Panc1 (cell line): ENCODE measurements at places on chromosomes 16 and 17. TPM values are rescaled to one million over a fixed set of nuclear protein-coding genes. Genes with fewer than 3 reads are reported as not detected.

DNA sequence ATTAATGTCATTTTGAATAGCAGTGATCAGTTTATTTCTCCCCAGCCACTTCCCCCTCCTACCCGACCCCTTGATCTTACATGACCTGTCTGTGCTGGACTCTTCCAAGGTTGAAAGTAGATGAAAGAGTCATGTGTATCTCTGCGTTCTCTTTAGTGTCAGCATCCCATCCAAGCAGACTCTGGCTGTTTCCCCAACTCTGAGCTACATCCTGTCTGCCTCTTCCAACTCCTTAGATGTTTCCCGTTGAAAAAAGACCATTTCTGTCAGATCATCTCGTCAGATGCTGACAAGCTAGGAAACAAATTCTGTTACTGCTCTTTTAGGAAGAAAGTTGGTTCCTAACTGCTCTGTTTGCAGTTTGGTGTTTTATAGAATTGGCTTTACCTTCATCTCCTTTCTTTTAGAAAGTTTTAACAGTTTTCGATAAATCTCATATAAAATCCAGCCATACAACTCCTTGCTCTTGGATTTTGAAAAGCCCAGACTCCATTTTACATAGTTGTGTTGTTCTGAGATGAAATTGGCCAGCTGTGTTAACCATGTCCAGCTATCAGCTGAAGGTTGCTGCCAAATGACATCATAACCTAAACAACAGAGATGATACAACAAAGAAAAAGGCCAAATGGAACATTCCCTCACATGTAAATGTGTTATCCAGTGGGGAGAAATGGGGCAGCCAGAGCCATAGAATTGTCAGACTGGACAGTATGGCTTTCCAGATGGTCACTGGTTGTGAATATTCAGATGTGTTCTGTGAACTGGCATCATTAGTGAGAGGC, 43.5 kb downstream of the CYB561 start:
- H3K4me3 ChIP-seq, result no peak overlapping the region
- no peaks in the 10 kb centered on the region for H3K36me3 ChIP-seq
- no peaks in the 10 kb centered on the region for H3K27me3 ChIP-seq
- no peak overlapping the region for H3K27ac ChIP-seq
- no peaks in the 10 kb centered on the region for H3K4me1 ChIP-seq
- DNase-seq, result no peak

DNA sequence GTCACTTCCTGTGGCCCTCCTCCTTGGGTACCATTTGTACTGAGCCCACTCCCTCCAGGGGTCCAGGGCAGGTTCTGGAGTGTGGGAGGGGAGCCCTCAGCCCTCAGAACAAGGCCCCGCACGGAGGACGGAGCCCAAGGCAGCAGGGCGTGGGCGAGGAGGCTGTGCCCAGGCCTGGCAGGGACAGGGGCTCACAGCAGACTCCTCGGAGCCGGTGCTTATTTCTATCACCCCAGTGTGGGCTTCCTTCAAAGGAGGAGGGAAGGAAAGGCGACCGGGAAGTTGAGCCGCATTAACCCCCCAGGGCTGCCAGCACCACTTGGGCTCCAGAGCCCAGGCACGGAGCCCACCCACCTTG, 54.0 kb downstream of the ABR start:
- H3K36me3 ChIP-seq, result no peaks in the 10 kb centered on the region
- no peaks in the 10 kb centered on the region for H3K27me3 ChIP-seq
- DNase-seq, result no peak
- H3K4me1 ChIP-seq, result peaks cover 14% of the 10 kb centered on the region

DNA sequence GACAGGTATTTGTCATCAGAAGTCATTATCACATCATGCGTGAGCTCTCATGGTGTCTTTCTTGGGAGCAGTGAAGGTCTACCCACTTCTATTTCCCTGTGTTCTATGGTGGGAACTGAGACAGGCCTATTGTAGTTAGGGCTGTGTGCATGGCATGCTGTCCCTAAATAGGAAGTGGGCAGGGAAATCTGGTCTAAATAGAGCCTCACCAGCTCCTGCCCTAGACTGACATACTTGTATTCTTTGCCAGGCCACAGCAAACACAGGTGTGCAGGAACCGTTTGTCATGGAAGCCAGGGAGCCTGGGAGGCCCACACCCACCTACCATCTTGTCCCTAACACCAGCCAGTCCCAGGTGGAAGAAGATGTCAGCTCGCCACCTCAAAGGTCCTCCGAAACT, 10.1 kb downstream of the SLC7A6 start:
- no peak overlapping the region for H3K27ac ChIP-seq
- no peak overlapping the region for H3K4me3 ChIP-seq
- no peaks in the 10 kb centered on the region for H3K36me3 ChIP-seq
- no peaks in the 10 kb centered on the region for H3K27me3 ChIP-seq

DNA sequence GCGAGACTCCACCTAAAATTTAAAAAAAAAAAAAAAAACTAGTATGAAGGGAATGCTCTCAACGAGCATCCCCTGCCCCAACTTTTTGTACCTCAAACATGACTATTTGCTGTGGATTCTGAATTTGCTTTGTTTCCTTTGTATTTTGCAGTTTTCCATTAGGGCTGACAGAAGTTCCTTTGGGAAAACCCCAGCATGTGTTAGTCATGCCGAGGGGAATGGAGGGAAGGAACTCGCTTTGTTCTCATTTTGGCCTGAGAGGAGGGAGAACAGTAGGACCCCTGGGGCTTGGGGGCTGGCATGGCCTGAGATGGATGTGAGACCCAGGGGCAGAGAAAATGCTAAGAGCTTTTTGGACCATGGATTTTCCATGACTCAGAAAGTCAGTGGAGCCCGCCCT, 20.5 kb downstream of the KRT9 start:
- peaks cover 33% of the 10 kb centered on the region for H3K4me1 ChIP-seq
- no peak for DNase-seq
- H3K27me3 ChIP-seq, result no peaks in the 10 kb centered on the region
- H3K27ac ChIP-seq, result peak overlapping the region; percentile 49; the same call in 1 of the 2 replicates

DNA sequence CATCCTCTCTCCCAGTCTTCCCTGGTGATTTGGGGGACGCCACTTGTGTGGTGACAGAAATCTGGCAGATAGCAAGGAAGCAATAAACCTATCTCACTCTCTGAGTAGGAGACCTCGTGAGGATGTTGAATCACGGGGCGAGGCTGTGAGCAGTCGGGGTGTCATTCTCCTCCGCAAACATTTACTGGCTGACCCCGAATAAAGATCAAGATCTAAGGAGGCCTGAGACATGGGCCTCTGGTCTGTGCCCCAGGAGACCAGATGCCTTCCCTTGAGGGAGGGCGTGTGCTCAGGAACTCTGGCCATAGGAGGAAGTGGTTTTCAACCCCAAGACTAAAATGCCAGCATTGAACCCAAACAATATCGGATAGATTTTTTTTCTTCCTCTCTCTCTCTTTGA, 53.1 kb downstream of the FOXL1 start:
- no peaks in the 10 kb centered on the region for H3K4me1 ChIP-seq
- no peaks in the 10 kb centered on the region for H3K36me3 ChIP-seq
- no peak for DNase-seq

DNA sequence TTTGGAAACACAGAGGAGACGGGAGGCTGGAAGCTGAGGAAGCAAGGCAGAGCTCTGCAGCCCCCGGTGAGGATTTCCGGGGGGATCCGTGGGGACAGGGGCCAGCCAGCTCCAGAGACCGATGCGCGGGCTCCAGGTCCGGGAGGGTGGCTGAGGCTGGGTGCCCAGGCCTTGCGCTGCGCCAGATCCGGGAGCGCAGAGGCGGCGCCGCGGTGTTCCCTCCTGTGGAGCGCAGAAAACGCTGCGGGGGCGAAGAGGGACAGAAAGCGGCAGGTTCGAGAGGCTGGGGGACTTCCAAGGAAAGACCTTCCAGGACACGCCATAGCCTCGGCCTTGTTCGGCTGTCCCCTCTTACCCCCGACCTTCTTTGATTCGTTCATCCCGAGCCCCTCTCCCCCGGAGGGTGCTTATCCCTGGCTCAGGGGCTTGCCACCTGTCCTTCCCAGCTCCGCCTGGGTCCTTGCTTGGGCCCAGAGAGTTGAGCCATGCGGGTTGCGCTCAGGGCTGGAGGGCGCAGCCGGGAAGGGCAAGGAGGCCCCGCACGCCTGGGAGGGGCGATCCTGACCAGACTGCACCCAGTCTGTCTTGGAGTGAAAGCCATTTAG, 697 bp upstream of the SHISA9 start:
- no peak for DNase-seq
- H3K4me3 ChIP-seq, result no peak overlapping the region
- peaks cover 2% of the 10 kb centered on the region; the same call in 1 of the 2 replicates for H3K4me1 ChIP-seq
- no peaks in the 10 kb centered on the region for H3K36me3 ChIP-seq

DNA sequence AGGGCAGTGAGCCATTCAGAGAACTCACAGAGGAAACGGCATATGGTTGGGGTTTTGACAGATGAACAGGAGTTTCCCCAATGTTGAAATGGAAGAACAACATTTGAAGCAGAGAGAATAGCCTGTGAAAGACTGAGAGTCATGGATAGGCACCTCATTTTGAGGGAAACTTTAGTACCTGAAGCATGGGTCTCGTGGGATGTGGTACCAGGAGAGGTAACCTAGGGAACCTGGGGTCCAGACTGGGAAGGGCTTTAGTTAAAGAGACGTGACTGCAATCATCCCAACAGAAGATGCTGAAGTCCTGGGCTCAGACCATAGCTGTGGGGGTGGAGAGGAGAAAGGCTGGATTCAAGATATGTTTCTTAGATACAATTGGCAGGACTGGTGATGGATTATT, 137.8 kb upstream of the CCL2 start:
- no peak overlapping the region for H3K4me3 ChIP-seq
- H3K36me3 ChIP-seq, result no peaks in the 10 kb centered on the region
- no peak for DNase-seq
- H3K4me1 ChIP-seq, result no peaks in the 10 kb centered on the region

DNA sequence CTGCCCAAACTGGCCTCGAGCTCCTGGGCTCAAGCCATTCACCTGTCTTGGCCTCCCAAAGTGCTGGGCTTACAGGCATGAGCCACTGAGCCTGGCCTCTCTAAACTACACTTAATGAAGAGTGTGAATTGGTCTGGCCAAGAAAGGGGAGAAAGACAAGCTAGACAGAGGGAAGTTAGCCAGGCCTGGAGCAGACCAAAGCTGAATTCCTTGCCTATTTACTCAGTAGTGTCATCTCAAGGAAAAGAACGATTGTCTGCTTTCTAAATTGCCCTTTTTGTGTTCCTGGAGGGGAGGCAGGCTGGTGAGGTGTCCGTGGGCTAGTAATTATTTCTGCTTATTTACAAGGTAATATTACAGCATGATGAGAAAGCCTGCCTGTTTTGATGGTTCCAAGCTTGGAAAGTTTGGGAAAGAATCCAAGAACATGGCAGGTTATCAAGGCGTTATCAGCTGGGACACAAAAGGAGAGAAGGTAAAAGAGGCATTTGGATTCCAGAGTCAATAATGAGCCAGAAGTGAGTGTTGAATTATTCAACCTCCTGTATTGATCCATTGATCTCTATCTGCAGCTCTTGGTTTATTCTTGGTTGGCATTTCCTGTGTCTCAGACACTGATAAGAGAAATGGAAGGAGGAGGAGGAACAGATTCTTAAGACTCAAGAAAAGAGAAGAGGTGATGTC, 6.3 kb upstream of the CBFB start:
- no peak overlapping the region for H3K4me3 ChIP-seq
- H3K27ac ChIP-seq, result no peak overlapping the region
- DNase-seq, result no peak
- H3K27me3 ChIP-seq, result no peaks in the 10 kb centered on the region
- no peaks in the 10 kb centered on the region for H3K36me3 ChIP-seq
- H3K4me1 ChIP-seq, result peaks cover 3% of the 10 kb centered on the region; the same call in 1 of the 2 replicates

DNA sequence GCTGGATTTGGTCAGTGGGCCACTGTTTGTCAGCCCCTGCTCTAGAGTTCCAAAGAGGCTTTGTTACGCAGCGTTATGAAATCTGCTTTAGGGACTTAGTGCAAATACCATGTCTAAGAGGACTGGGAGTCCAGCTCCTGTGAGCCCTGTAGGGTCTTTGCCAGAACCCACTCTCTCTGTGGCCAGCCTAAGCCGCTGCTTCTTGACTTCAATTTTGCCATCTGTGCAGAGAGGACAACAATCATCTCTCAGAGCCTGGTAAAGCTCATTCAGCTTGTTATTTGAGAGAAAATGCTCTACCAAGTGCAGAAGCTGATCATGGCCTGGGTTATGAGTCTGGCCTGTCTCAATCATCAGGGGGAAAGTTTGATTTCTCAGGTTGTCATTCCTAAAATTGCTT, 17.9 kb downstream of the CA10 start:
- no peaks in the 10 kb centered on the region for H3K27me3 ChIP-seq
- H3K36me3 ChIP-seq, result no peaks in the 10 kb centered on the region
- DNase-seq, result no peak
- no peak overlapping the region for H3K4me3 ChIP-seq

GRCh38 chr17:80418589-80418988, 3.6 kb downstream of the ENDOV start:
- H3K27ac ChIP-seq, result no peak overlapping the region
- H3K27me3 ChIP-seq, result no peaks in the 10 kb centered on the region
- DNase-seq, result no peak
- H3K36me3 ChIP-seq, result no peaks in the 10 kb centered on the region; the same call in 1 of the 2 replicates
- H3K4me1 ChIP-seq, result peaks cover 7% of the 10 kb centered on the region; the same call in 1 of the 2 replicates

DNA sequence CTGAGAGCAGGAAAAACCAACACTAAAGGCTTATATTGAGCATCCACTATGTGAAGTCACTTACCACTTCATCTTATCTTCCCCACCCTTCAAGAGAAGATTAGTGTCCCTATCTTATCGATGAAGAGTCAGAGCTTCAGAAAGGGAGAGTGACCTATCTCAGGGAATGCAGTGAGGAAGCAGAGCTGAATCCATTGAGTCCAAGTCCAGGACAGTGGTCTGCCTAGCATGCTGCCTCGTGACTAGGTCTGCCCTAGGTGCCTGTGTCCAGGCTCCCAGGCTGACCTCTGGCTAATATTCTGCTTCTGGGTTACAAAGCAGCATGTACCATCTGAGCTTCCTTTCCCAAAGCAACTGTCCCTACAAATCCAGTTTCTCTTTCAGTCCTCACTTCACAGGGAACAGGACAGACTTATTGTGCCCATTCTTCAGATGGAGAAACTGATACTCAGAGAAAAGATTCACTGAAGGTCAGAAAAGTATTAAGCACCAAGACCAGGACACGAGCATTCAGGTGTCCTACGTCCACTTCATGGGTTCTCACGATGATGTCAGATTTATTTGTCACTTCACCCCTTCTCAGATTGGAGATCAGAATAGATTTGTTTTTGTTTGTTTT, 13.3 kb upstream of the FZD2 start:
- DNase-seq, result no peak
- peak overlapping the region; percentile 93 for H3K27ac ChIP-seq
- peaks cover 41% of the 10 kb centered on the region for H3K4me1 ChIP-seq
- H3K36me3 ChIP-seq, result no peaks in the 10 kb centered on the region

DNA sequence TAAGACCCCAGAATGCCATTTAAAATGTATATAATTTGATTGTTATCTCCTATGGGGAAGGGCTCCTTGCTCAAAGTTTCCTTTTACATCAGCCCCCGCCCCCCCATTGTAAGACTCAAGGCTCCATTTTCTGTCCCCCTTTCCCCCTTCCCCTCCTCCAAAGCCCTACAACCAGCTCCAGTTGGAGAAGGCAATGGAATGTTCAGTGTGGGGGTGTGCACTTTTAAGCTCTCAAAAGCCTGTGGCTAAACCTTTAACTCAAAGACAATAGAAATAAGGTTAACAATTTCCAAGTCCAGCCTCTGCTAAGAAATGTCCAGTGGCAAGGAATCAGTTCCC, 114.7 kb downstream of the NOG start:
- DNase-seq, result no peak
- H3K4me3 ChIP-seq, result no peak overlapping the region
- no peaks in the 10 kb centered on the region for H3K4me1 ChIP-seq
- H3K27ac ChIP-seq, result no peak overlapping the region
- no peaks in the 10 kb centered on the region for H3K36me3 ChIP-seq

The ZFP3 gene
- not detected for total RNA-seq

The RDM1 gene
- total RNA-seq, result 5.5 TPM

The CMTM2 gene
- total RNA-seq, result not detected

The KIF2B gene
- total RNA-seq, result not detected

The C17orf67 gene
- 3.4 TPM for total RNA-seq
